Keratinocyte (primary cell): ENCODE measurements at places on chromosomes 6 and 20. TPM values are rescaled to one million over a fixed set of nuclear protein-coding genes. Genes with fewer than 3 reads are reported as not detected.

CCN5 gene
- 0.50 TPM in 1 of 3 replicates, not detected in the others for polyA plus RNA-seq

TUBB2B gene
- polyA plus RNA-seq, result 0.04 TPM in 1 of 3 replicates, not detected in the others

- DNase-seq, result no peak
These were observed 34.7 kb upstream of the LAMA4 start for GRCh38 chr6:112289038-112289566.

ULBP3 gene
- 7.4 to 16.6 TPM (median 9.8 TPM) in 3 replicates for polyA plus RNA-seq

PRR18 gene
- not detected in 3 replicates for polyA plus RNA-seq

GRCh38 chr6:137683916-137684315 is 183.1 kb upstream of the TNFAIP3 start:
- no peak for DNase-seq

MCM3 gene
- 30.1 to 70.5 TPM (median 60.9 TPM) in 3 replicates for polyA plus RNA-seq

GRCh38 chr6:151488226-151488625 is 5.6 kb upstream of the CCDC170 start:
- DNase-seq, result no peak

SLC17A9 gene
- 0.02 to 0.09 TPM in 2 of 3 replicates, not detected in the other for polyA plus RNA-seq

- no peak for DNase-seq
These were observed 21.9 kb downstream of the PYGB start for GRCh38 chr20:25269833-25270170.

- no peak for DNase-seq
These were observed 106.0 kb upstream of the MTHFD1L start for GRCh38 chr6:150759483-150759882.

CD40 gene
- 13.4 to 16.7 TPM (median 16.4 TPM) in 3 replicates for polyA plus RNA-seq

DNA sequence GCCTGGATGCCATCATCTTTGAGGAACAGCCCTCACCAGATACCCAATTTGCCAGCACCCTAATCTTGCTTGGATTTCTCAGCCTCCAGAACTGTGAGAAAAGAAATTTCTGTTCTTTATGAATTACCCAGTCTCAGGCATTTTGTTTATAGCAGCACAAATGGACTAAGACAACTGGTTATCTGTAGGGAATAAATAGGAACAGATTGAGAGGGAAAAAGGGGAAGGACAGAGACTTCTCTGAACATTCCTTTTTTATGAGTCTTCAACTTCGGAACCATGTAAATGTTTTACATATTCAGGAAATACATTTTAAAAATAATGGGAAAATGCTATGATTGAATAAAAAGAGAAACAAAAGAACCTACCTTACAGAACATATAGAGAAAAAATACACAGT is 20.9 kb downstream of the KCTD20 start:
- DNase-seq, result no peak

DNA sequence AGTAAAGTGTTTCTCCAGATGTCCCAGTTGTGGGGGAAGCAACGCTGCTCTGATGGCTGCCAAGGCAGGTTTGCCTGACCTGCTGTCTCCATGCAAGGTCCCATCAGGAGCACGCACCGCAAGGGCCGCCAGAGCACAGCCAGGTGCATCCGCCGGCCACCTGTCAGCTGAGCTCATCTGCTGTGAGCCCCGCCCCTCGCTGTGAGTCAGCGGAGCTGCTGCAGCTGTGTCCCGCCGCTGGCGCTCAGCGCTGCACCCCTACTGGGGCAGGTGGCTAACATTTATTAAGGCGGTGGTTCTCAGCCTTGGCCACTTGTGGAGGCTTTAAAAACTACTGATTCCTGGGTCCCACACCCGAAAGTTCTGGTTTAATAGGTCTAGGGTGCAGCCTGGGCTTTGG is 225.7 kb downstream of the UST start:
- no peak for DNase-seq

POU5F1 gene
- 1.0 to 1.6 TPM (median 1.6 TPM) in 3 replicates for polyA plus RNA-seq

- DNase-seq, result no peak
These were observed 447.2 kb downstream of the FRK start for GRCh38 chr6:115613488-115613887.

DNA sequence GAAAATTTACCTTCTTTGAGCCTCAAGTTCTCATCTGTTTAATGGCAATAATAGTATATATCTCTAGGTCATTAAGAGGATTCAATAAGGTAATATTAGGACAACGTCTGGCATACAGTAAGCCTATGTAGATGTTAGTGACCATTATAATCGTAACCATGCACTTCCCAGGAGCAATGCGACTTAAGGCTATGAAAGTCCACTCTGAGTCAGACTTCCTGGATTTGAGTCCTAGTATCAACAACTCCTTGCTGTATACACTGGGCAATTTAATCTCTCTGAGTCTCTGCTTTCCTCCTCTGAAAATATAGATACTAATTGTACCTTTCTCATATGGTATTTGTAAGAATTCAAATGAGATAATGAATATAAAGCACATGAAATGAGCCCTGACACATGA is 168.1 kb upstream of the HDDC2 start:
- no peak for DNase-seq

TRAPPC3L gene
- 0.19 to 0.31 TPM (median 0.28 TPM) in 3 replicates for polyA plus RNA-seq

DNA sequence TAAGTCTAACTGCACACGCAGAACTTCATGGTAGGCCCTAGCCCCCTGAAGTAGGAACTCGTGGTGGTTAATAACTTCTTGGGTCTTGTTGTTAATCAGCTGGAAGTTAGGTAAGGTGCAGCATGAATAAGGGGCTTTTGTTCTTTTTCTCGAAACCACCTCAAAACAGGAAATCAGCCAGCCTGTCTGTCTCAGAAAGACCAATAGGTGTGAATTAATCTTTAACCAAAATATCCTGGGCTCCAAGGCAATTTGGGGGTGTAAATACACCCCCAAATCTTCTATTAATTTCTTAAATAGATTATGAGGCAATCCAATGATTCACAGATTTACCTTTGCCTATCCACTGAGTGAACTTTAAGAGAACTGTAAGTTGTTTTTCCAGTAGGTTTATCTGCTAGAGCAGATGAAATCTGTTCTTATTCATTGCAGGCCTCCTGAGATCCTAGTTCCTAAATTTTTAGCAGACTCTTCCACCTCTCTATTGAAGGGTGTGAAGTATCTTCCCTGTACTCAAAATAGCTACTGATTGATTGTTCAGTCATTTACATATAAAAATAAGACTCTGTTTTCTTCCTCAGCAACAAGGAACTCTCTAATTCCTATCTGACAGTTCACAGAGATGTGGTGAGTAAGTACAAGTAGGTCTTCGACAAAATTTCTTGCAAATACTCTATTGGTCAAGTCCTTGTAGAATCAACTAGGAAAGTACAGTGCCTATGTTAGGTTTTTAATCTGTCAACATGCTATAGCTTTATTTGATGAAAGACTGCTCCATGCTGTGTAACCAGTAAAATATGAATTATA is 427.1 kb upstream of the NOX3 start:
- no peak for DNase-seq

DNA sequence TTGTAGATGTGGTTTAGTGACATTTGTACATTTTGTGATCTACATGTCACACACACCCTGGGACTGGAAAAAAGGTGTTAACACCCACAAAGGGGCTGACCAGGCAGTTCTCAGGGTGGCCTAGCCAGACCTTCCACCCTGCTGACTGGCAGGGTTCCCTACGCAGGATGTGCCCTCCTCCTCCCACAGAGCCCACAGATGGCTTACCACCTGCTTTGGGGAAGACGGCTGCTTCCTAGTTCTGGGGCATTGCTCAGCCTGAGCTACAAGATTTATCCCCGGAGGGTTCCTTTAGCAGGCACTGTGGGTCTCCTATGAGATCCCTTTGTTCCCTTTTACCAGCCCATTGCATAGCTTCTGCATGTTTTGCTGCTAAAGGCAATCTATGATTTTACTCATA is 35.1 kb downstream of the SNAP25 start:
- no peak for DNase-seq

- DNase-seq, result no peak
These were observed 151.8 kb downstream of the UNC5CL start for GRCh38 chr6:40887079-40887791.

RAB44 gene
- 0.03 TPM in 2 of 3 replicates, not detected in the other for polyA plus RNA-seq
